ENCODE measurements at places on chromosomes 12 and 14. TPM values are rescaled to one million over a fixed set of nuclear protein-coding genes. Genes with fewer than 3 reads are reported as not detected.
A peak's percentile ranks its signal among the peaks of the same experiment; 100 is the strongest.

The KIF5A gene
- 7.9 TPM for total RNA-seq

The OVCH1 gene
- 0.06 TPM for total RNA-seq

The FITM1 gene
- 1.2 TPM for total RNA-seq

The BDKRB1 gene
- not detected for total RNA-seq

The SMIM41 gene
- total RNA-seq, result not detected

The KRT79 gene
- total RNA-seq, result not detected

GRCh38 chr14:76918782-76919394, 92.7 kb downstream of the LRRC74A start:
- H3K4me3 ChIP-seq, result no peak overlapping the region
- H3K4me1 ChIP-seq, result peaks cover 51% of the 10 kb centered on the region
- no peak overlapping the region for H3K27ac ChIP-seq
- H3K36me3 ChIP-seq, result no peaks in the 10 kb centered on the region

- no peaks in the 10 kb centered on the region for H3K27me3 ChIP-seq
- DNase-seq, result peak; percentile 72
- peaks cover 51% of the 10 kb centered on the region for H3K4me1 ChIP-seq
These were observed 166.7 kb upstream of the LHX5 start for GRCh38 chr12:113638460-113638775.

DNA sequence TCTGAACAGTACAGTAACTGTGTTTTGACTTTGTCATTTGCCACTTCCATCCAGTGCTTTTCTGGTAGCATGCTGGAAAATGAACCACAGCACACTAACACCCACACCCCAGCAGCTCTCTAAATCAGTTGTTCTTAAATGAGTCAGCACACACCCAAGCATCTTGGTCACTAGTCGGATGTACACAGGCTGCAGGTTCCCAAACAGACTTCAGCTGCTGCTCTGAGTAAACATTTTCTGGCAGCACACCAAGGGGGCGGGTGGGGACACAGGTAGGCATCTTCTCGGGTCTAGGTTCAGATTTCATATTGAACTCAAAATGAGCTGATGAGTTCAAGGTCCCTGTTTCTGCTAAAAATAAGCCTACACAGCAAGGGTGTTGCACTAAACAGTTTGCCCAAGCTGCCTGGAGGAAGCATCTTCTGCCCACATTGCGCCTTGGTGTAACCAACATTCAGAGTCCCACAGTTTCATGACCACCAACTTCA, 39.8 kb downstream of the IFNG start:
- no peak overlapping the region for H3K4me3 ChIP-seq
- peaks cover 6% of the 10 kb centered on the region for H3K4me1 ChIP-seq
- H3K27ac ChIP-seq, result no peak overlapping the region
- no peaks in the 10 kb centered on the region for H3K36me3 ChIP-seq
- H3K27me3 ChIP-seq, result no peaks in the 10 kb centered on the region
- no peak for DNase-seq

- no peak overlapping the region for H3K27ac ChIP-seq
- no peaks in the 10 kb centered on the region for H3K36me3 ChIP-seq
- peaks cover 5% of the 10 kb centered on the region for H3K4me1 ChIP-seq
- no peak overlapping the region for H3K4me3 ChIP-seq
- no peak for DNase-seq
These were observed 3.7 kb downstream of the RHEBL1 start for GRCh38 chr12:49066120-49066519.

GRCh38 chr14:49294621-49295148, 291.5 kb downstream of the RPS29 start:
- H3K27ac ChIP-seq, result no peak overlapping the region
- DNase-seq, result peak; percentile 23
- peaks cover 4% of the 10 kb centered on the region for H3K4me1 ChIP-seq
- no peaks in the 10 kb centered on the region for H3K36me3 ChIP-seq
- no peak overlapping the region for H3K4me3 ChIP-seq

GRCh38 chr12:23041774-23042173, 416.8 kb downstream of the ETNK1 start:
- no peaks in the 10 kb centered on the region for H3K27me3 ChIP-seq
- peaks cover 5% of the 10 kb centered on the region for H3K4me1 ChIP-seq
- H3K27ac ChIP-seq, result no peak overlapping the region
- no peak overlapping the region for H3K4me3 ChIP-seq
- DNase-seq, result no peak
- no peaks in the 10 kb centered on the region for H3K36me3 ChIP-seq

DNA sequence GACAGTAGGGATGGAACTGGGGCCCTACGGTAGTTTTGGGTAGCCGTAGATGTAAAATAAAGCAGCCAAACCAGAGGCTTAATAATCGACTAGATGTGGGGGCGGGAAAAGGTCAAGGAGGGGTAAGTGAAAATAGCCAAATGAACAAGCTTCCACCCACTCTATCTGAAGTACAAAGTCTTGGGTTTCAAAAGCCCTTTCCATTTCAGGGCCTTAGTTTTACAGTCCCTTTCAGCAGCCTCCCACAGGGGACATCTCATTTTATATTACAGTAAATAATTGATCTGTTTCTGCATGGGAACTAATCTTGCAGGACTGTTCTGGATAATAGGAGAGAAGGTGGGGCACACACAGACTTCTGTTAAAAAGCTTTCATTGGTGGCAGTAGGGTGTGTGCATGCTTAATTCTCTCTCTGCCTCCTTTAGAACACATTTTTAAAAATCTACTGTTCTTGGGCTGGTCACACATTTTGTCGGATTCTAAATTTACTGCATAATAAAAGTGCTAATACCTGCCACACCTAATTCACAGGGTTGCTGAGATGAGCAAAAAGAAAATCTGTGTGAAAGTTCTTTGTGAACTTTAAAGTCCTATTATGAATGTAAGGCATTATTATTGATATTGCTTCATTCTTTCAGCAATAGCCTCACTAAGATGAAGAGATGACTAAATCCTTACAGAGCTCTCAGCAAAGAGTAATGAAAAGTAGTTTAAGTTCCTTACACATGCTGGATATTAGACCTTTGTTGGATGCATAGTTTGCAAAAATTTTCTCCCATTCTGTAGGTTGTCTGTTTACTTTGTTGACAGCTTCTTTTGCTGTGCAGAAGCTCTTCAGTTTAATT, 104.6 kb downstream of the ITPR2 start:
- H3K27ac ChIP-seq, result no peak overlapping the region
- H3K27me3 ChIP-seq, result no peaks in the 10 kb centered on the region
- no peak for DNase-seq
- no peaks in the 10 kb centered on the region for H3K36me3 ChIP-seq
- no peaks in the 10 kb centered on the region for H3K4me1 ChIP-seq

All from neural progenitor cell (in vitro differentiated cells).